Activated naive CD4-positive, alpha-beta T cell (primary cell): ENCODE measurements at places on chromosomes 12 and 14.

- DNase-seq = no peak
Measured at GRCh38 chr12:72214163-72214562, 58.0 kb upstream of the TRHDE start.

- no peak for DNase-seq
Measured at GRCh38 chr12:11745113-11745512, 95.6 kb downstream of the ETV6 start.

GRCh38 chr12:40559865-40560264, 132.4 kb upstream of the CNTN1 start:
- DNase-seq = no peak

DNA sequence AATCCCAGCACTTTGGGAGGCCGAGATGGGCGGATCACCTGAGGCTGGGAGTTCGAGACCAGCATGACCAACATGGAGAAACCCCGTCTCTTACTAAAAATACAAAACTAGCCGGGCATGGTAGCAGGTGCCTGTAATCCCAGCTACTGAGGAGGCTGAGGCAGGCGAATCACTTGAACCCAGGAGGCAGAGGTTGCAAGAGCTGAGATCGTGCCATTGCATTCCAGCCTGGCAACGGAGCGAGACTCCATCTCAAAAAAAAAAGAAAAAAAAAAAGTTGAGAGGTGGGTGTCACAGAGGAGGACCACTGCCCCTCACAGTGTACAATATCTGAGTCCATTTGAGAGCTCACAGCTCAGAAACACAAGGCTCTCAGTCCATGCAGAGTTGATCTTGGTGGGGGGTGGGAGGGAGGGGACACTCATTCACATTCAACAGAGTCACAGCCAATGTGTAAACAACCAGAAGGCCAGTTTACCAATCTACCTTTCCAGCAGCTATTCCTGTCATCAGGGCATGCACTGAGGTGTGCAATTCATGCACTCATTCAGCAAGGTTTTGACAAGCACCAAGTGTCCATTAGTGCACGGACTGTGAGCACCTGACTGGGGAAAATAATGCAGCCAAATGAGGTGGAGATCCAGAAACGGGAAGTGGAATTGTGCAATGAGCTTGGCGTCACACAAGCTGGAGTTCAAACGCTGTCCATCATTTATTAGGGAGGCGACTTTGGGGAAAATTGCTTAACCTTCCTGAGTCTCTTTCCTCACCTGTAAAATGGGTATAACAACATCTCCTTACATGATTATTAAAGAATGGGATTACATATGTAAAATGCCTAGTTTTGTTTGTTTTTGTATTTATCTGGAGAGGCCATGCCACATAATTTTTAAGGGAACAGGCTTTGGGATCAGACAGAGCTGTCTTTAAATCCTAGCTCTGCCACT, 4.4 kb upstream of the EIF5 start:
- no peak for DNase-seq

GRCh38 chr14:32707742-32708500, 230.8 kb upstream of the NPAS3 start:
- DNase-seq = no peak

DNA sequence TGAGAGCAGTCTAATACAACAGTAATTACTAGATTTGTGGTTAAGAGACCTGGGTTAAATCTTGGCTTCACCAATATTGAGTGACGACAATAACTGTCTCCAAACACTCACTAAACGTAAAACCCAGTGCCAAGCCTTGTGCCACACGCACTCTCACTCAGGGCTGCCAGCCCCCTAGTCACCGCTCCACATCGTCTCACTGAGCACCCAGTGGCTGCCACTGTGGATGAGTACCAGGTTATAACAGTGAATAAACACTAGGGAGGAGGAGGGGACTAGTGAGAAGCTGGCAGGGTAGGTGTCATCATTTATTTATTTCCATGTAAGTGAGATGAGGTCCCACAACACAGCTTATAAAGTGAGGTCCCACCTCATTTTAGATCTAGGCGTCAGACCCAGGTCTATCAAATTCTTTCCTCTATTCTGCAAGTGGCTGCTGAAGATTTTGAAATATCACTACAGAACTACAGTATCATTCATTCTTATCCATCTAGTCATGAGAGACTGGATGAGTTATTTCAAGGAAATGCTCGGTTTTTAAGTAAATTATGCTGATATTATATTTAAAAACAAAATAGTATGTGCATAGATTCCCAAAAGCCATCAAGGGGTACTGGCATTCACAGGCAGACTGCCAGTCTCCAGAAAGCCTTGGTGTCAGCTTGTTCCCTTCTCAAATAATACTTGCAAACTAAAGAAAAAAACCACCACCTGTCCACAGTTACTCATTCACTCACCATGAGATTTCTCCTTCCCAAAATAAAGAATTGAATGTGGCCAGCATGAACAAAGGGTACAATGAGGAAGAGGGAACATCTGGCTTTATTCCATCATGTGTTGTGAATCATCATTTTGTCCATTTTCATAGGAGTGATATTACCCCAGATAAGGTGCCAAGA, 84.0 kb downstream of the PTPN21 start:
- DNase-seq = no peak
